ENCODE measurements at places on chromosomes 1 and 21.
A peak's percentile ranks its signal among the peaks of the same experiment; 100 is the strongest.

DNA sequence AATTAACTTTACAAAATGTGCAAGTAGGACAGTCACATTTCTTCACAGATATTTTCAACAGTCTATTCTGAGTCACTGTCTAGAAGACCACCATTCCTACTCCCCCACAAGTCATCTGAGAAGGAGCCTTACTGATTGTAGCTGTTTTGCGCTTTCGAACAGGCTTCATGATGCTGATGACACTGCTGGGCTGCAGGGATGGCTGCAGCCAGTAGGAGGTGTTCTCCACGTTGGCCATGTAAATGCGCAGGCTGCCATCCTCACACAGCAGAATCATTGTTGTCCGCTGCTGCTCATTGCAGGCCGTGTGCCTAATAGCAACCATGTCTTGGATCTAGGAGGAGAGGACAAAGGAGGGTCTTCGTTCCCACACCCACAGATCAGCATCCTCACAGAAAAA, 56.9 kb downstream of the UBR4 start:
- DNase-seq: no peak

DNA sequence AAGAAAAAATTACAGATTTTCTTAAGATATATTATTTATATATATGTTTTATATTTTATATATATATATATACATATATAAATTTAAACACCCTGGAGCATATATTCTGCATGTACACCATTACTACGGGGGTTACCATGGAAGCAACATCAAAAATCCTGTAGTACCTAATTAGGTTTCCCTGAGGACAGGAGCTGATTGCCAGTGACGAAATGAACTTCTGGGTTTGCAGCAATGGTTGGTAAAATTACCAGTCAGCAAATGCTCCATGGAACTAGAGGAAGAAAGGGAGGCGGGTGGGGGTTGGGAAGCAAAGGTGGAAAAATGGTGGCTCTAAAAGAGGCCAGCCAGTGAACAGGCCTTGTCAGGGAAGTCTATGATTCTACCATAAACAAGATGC, 89.5 kb downstream of the KCNN3 start:
- no peak for DNase-seq

DNA sequence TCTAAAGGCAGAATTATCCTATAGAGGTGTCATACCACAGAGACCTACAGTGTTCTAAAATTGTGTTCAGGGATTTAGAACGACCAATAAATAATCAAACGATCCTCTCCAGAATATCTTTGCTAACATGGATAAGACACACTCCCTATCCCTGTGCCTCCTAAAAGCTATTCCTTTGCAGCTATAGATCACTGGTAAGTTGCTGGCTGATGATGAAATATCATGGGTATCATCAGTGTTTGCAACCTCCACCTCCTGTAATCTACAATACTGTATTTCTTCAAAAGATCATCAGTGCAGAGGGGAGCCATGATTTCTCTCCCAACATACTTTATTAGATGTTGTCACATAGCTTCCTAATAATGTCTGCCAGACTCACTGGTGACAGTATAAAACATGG, 201.9 kb downstream of the NTNG1 start:
- no peak for DNase-seq

DNA sequence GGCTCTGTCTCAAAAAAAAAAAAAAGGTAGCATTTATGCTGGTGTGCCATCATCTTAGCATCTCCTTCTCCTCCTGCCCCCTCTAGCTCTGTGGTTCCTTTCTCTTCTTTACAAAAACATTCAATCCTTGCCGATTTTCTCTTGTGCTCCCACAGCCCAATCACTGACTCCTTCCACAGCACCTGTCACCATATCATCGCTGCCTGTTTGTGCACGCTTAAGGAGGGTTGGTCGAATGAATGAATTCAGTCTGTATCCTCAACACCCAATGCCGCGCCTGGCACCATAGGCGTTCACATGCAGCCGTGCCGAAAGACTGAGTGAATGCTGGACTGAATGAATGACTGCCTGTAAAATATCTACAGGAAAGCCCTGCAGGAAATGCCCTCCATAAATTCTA, 7.9 kb downstream of the RNU5D-1 start:
- DNase-seq: no peak

DNA sequence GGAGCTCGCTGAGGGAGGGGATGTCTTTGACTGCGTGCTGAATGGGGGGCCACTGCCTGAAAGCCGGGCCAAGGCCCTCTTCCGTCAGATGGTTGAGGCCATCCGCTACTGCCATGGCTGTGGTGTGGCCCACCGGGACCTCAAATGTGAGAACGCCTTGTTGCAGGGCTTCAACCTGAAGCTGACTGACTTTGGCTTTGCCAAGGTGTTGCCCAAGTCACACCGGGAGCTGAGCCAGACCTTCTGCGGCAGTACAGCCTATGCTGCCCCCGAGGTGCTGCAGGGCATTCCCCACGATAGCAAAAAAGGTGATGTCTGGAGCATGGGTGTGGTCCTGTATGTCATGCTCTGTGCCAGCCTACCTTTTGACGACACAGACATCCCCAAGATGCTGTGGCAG, 1.4 kb downstream of the TSSK3 start:
- DNase-seq: no peak

DNA sequence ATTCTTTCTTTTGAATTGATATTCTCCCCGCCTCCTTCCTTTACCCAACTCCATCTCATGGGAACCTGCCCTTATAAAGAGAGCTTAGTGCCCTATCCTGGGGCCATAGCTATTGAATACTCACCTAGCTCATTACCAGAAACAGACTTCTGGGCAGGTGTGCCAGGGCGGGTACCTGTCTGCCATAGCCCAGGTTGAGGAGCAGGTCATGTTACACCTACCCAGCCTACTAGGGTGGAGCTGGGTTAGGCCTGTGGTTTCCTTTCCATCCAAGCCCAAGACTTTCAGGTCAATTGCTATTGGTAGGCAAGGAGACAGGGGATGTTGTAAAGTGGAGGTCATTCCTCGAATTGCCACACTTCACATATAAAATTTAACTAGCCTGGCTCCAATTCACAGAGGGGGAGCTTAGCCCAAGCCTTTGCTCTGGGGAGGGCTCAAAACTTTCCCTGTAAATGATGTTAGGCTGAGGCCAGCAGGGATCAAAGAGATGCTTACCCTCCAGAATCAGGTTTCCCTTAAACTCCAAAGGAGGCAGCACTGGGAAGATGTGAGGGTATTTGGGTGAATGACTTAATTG, 87.1 kb upstream of the IPO9 start:
- DNase-seq: no peak

DNA sequence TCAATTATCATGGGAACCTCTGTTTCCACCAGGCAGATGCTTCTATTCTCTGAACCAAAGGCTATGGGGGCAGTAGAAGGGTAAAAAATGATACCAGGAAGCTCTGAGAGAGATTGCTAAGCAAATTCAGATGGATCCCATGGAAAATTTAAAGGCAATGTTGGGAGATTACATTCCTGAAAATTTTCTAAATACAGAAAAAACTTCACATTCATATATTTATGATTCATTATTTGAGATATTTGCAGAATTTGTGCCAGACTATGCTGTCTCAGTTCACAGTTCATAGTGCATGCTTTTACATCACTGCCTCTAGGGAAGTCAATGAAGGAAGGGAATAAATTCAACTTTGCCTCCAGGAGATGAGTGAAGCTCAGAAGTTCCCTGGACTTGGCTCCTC, 57.5 kb downstream of the KCNT2 start:
- DNase-seq: no peak

- no peak for DNase-seq
These were observed 67.0 kb downstream of the PLEKHA6 start for GRCh38 chr1:204292740-204293139.

- no peak for DNase-seq
These were observed 14.2 kb upstream of the SLC44A3 start for GRCh38 chr1:94805912-94806311.

- peak; percentile 9 for DNase-seq
These were observed 237.9 kb upstream of the PBX1 start for GRCh38 chr1:164320790-164321731.

DNA sequence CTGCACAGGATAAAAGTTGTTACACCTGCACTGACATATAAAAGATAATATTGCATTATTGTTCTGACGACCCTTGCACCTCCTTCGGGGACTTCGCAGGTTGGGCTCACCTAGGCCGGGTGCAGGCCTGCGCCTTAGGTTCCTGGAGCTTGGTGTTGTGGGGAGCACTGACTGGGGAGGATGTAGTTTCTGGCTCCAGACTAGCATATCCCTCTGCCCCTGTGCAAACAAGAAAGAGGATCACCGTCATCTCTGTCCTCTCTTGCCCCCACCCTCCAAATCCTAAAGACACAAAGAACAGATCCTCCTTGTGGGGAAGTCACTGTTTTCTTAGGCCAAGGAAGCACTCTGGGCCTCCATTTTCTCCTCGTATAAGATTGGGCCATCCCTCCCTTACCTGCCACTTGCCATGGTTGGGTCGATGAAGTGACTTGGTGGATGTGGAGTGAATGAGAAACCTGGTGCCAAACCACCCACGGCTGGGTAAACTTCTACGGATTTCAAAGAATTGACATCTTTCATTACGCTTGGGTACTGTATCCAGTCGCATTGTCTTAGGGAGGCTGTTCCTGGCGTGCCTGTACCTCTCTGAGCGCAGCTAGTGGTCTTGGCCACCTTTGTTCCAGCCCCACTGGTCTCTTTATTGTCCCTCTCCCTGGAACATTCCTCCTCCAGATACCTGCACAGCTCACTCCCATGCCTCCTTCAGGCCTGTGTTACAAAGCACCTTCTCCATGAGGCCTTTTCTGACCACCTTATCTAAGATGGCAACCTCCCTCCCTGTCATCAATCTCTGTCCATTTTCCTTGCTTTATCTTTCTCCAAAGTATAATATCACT, 34.4 kb upstream of the PKP1 start:
- no peak for DNase-seq

DNA sequence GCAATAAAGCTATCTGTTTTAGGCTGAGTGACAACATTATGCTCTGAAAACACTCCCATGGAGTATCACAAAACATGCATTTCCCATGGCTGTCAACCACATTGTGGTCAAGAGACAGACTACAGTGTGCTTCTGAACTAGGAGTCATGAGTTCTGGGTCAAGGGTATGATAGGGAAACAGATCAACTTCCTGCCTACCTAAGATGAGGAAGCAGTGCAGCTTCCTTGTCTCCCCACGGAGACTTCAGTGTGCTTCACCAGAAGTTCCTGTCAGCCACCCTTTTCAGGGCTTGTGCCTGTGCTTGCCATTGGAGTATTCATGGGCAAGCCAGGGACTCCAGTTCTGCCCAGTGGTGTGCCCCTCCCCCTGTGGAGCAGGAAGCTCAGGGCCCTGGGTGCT, 19.9 kb downstream of the LCE3E start:
- no peak for DNase-seq

DNA sequence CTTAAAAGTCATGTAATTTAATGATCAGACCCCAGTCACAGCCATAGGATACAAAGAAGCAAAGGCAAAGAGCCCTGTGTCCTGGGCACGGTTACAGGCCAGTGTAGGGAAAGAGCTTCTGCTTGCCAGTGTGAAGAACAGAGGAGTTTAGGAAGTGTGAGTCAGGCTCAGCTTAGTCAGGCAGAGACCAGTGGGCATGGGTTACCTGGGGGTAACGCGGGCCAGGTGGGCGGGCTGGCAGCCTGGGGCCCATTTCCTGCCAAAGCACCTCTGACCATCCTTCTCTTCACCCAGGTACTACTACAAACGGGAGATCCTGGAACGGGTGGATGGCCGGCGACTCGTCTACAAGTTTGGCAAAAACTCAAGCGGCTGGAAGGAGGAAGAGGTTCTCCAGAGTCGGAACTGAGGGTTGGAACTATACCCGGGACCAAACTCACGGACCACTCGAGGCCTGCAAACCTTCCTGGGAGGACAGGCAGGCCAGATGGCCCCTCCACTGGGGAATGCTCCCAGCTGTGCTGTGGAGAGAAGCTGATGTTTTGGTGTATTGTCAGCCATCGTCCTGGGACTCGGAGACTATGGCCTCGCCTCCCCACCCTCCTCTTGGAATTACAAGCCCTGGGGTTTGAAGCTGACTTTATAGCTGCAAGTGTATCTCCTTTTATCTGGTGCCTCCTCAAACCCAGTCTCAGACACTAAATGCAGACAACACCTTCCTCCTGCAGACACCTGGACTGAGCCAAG, 4.7 kb downstream of the ELF3 start:
- DNase-seq: no peak

DNA sequence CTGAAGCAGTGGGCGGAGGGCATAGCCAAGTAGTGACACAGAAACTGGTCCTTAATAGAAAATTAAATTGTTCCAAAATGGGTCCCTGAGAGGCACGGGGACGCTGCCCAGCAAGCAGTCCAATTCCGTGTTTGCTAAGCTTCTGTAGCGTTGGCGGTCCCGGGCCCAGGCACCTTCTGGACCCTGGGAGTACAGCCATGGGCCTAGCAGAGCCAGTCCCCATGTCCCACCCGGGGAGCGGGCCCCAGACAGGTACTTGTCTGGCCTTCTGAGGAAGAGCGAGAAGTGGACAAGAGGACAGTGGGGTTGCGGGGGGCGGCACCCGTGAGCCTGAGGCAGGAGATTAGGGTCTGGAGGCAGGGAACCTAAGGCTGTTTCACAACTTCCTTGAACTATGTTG, 11.5 kb upstream of the CCDC27 start:
- no peak for DNase-seq

GRCh38 chr1:192311281-192311680, 5.5 kb upstream of the RGS21 start:
- no peak for DNase-seq

- DNase-seq: no peak
These were observed 351.5 kb upstream of the ZP4 start for GRCh38 chr1:238242181-238242580.

DNA sequence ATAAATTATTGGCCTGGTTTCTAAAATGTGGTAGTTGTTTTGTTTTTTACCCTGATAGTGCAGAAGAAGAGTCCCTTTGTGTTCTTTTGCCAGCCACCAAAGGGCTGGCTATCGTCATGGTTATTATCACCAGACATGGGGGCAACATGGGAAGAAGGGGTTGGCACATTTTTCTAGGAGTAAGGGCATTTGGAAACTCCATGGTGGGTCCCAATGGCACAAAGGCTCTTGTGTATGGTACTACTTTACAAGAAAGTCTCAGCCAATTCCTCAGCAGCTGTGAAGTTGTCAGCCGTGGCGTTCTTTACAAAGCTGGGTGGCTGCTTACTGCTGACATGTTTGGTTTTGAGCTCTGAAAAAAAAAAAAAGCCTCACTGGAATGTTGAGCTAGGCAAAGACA, 330.4 kb upstream of the ESRRG start:
- no peak for DNase-seq

DNA sequence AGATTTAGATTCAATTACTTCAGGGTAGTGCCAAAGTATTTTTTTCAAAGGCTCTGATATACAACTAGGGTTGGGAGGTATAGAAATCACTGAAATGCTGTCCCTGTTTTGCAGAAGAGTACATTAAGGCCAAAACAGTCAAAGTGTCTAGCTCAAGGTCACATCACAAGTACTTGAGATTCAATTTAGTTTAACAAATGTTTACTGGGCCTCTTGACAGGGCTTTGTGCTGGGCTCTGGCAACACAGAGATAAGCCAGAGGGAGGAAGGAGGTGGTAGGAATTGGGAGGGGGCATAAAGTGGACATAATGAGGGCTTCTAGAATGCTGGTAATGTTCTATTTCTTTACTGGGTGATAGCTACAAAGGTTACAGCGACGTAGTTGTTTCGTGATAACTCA, 2.3 kb upstream of the SLC9A1 start:
- no peak for DNase-seq

GRCh38 chr1:73979684-73980083, 218.3 kb downstream of the LRRIQ3 start:
- no peak for DNase-seq
